NCI-H748 treated with DMSO at 0.1 percent for 48 hours (cell line): ENCODE measurements at places on chromosomes 16 and 17.

DNA sequence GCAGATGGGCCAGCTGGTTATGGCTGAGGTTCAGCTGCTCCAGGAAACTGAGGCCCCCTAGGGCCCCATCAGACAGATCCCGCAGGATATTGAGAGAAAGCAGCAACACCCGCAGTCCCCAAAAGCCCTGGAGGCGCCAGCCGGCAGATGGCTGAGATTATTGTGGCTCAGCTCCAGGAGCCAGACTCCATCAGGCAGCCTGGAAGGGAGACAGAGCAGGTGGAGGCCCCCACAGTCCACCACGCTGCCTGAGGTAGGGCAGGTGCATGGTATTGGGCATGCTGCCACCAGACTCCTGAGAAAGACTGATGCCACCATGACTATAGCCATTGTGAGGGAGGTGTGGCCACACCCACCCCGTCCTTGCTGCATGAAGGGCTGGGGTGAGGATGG lies 9.5 kb upstream of the TMEM101 start:
- DNase-seq, result no peak

DNA sequence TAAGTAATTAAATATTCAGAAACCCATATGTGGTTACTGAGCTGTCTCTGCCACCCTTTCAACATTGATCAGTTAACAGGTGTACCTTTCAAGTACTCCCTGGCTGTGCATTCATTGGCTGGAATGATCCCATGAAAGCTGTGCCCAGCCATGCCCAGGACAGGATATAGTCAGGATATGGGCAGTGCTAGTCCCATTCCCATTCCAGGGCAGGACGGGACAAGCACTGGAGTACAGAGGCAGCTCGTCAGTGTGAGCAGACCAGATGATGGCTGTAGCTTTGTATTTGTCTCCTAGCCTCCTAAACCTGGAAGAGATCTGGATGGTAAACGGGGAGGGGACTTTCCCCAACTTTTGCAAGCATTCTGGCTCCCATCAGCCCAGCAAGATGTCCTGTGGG lies 22.5 kb downstream of the HEATR3 start:
- no peak for DNase-seq

DNA sequence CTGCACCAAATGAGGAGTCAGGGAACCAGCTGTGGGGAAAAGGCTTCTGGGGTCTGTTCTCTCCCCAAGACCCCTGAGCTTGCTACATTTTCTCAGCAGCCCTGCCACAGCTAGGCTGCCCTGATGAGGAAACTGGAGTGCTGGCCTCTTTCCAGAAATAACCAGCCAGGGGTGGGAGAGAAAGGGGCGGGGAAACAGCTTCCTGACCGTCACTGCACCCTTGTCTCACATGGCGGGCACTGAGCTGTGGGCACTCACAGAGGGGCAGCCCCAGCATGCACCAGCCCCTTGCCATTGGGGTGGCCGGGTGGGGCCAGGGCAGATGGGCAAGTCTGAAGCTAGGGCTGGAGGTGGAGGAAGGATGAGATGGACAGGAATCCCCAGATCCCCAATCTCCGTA lies 2.9 kb downstream of the SRL start:
- no peak for DNase-seq

- DNase-seq, result no peak
Observed at GRCh38 chr16:11093572-11094074, 149.3 kb downstream of the CLEC16A start.

DNA sequence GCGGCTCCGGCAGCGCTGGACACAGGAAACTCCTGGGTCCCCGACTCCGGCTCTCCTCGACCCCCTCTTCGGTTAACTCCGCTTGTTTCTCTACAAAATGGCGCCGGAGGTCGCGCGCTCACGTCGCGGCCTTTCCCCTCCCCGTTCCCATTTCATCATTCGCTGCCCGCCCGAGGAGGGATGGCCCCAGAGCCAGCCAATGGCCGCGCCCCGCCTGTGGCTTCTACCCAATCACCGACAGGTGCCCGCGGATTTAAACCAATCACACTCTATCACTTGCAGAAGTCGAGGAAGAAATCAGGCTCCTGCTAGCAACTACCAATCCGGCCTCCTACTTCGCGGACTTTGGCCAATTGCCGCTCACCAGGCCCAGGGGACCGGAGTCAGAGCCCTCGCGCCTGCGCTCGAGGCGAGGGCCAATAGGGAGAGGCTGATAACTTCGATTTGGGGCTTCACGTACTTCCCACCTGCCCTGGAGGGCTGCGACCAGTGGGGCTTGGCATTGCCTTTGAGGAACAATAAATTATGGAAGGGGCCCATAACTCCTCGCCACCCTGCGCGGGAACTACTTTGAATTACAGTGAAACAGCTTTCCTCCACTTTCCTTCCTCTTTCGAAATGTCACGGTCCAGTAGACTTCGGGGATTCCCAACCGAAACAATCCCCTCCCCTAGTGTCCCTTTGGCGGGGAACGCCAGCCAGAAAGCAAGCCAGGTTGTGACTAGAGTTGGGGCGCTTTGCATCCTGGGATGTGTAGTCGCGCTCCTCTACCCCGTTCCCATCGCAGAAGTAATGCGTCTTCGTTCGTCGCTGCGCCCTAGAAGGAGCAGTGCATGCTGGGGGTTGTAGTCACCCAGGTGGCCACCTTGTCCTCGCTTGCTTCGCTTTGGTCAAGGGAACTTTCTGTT lies at the start of gene CNOT1:
Gene CNOT1 (minus strand): TSS at position 94 of the 908 bp plus-strand sequence. CDS start 30,489 bp downstream, outside the sequence.
- DNase-seq, result peak; percentile 94

DNA sequence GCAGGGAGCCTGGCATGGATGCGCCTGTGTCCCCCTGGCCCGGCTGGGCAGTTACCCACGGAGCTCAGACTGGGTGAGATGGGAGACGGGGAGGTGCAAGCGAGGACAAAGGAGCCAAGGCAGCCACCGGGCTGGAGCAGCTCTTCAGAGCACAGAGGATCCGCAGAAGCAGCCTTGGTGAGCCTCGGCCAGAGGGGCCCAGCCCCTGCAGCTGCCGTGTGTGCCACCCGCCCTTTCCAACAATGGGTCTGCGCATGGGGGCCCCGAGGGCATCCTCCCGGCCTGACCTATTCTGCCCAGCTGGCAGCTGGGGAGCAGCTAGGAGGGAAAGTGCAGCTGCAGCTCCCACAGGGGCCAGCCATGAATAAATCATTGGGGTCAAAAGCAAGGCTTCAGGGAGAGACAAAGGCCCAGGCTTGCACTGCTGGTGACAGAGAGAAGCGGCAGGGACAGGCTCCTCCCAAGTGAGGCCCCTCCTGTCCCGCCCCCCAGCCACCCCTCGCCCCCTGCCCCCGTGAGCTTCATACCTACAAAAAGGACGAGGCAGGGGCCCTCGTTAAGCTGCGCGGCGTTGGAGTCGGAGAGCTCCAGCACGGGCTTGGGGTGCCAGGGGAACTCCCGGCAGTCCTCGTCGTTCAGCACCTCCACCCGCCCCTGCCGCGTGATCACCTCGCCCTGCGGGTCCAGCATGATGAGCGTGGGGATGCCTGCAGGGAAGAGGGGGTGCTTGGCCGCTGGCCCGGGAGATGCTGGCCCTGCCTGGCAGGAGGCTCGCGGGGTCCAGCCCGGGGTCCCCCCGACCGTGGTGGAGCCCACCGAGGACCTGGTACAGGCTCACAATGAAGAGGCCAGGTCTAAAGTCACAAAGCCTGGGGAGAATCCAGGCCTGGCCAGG lies 22.6 kb downstream of the MRM3 start:
- DNase-seq, result no peak

- no peak for DNase-seq
Observed at GRCh38 chr17:56908001-56908542, 5.8 kb downstream of the TRIM25 start.

DNA sequence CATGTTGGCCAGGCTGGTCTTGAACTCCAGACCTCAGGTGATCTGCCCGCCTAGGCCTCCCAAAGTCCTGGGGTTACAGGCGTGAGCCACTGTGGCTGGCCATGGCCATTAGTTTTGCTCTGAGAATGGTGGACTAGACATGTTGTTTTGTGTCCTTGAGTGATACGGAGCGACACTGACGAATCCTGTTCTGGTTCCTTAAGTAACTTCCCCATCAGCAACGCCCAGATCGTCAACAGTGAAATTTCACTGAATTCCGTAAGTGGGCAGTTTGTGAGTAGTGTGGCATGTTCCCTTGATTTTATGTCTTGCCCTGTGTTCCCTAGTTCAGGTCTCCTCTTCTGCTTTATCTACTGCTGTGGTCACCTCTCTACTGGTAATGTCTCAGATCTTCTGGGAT lies 67.4 kb downstream of the SNX29 start:
- no peak for DNase-seq
